Left colon (tissue), 2 donors: ENCODE measurements at places on chromosomes 1 and 21.

DNA sequence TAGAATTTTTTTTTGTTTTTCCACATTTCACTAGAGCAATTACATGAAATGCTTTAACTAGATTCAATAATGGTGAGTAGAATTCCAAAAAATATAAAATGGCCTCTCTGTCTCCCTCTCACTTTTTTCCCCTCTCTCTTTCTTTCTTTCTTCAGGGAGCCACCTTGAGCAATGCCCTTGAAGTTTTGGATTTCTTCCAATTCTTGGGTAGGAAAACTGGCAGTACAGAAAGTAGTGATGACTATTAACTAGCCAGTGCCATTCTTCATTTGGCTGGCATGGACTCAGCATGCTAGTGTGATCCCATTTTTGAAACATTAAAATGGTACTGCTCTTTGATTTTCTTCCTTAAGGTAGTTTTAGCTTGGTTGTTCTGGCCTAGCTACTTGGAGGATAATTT is 4.5 kb upstream of the FNBP1L start:
- no peak for DNase-seq

DNA sequence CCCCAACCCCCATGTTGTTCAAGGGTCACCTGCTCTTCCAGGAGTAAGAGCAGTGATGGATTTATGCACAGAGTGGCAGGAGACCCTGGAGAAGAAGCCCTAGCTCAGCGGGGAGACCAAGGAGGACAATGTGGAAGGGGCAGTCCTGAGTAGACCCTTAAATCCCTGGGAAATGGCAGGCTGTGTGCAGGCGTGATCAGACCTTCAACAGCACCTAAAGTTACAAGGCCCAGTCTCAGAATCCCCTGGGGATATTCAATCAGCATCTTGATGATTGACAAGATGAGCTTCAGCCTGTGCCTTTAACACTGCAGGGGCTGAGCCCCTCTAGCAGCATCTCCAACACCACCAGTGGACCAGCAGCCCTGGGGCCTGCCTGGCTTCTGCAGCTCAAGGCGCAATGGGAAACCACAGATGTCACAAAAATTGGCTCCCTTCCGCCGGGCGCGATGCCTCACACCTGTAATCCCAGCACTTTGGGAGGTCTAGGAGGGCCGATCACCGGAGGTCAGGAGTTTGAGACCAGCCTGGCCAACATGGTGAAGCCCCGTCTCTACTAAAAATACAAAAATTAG is 60.4 kb downstream of the IRF2BP2 start:
- DNase-seq = no peak

- no peak for DNase-seq
Measured at GRCh38 chr1:217211486-217211885, 419.4 kb downstream of the GPATCH2 start.

DNA sequence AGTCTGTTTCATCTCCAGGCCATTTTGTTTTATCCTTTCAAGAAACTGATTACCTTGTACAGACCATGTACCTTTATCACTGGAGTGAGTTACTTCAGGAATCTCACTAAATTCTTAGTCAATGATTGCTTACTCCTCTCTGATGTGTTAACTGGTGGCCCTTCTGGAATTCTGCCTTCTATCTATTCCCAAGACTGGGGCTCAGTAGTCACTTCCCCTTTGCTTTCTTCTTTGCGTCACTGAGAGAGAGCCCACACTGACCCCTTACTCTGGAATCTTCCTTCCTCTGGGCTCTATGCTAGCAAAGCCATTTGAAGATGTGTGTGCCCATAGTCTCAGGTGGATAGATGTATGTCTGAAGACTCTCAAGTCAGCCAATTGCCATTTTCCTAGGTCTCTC is 34.6 kb downstream of the XCL2 start:
- no peak for DNase-seq

DNA sequence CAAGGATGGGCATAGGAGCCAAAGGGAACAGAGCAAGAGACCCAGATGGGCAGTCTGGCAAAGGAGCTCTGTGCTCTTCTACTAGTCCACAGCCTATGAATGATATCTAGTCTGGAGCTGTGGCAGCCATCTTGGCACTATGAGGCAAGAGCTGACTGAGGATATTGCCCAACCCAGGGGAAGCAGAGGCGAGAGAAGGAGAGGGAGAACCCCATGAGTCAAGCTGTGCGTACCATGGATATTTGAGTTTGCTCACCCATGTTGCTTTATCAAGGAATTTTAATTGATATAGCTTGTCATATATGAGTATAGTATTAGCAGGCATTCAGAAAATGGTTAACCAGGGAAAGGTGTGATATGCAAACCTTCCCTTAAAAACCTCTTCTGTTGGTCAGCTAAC is 420.9 kb downstream of the PRDM2 start:
- no peak for DNase-seq

DNA sequence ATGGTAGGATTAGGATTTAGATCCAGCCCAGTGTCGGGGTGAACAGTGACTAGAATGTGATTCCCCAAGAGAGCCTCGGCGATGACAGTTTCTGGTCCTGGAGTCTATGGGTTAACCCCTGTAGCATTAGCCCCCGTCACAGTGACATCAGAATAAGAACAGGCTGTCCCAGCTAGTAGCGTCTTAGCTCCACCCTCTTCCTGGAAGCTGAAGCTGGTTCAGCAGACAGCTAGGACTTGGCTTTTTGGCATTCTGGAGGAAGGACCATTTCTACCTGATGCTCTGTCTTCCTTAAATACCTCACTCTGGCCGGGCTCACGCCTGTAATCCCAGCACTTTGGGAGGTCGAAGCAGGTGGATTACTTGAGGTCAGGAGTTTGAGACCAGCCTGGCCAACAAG is 5.0 kb downstream of the NDUFS2 start:
- DNase-seq = no peak
